RWPE1 (cell line): ENCODE measurements at places on chromosomes 1 and 21.

GRCh38 chr1:110087812-110088738 lies 17.6 kb upstream of the ALX3 start:
- peak; percentile 72 for DNase-seq

DNA sequence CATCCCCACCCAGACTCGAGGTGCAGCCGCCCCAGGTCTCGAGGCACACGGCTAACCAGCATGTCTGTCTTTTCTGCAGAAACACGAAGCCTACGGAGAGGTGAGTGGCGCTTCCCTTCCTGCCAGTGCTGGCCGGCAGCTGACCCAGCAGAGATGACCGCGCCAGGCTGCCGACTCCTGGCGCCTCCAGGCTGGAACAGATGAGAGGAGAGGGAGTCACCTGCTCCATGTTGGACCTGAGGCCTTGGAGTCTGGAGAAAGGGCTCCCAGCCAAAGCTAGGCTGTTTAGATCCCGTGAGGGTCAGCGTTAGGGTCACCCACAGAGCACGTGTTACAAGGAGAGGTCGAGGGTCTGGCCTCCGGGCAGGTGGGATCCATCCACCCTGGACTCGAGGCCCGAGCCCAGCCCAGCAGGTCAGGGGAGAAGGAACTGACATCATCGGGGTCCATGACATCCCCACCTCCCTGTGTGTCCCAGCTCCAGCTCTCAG lies 14.9 kb downstream of the COL6A2 start:
- DNase-seq: no peak

DNA sequence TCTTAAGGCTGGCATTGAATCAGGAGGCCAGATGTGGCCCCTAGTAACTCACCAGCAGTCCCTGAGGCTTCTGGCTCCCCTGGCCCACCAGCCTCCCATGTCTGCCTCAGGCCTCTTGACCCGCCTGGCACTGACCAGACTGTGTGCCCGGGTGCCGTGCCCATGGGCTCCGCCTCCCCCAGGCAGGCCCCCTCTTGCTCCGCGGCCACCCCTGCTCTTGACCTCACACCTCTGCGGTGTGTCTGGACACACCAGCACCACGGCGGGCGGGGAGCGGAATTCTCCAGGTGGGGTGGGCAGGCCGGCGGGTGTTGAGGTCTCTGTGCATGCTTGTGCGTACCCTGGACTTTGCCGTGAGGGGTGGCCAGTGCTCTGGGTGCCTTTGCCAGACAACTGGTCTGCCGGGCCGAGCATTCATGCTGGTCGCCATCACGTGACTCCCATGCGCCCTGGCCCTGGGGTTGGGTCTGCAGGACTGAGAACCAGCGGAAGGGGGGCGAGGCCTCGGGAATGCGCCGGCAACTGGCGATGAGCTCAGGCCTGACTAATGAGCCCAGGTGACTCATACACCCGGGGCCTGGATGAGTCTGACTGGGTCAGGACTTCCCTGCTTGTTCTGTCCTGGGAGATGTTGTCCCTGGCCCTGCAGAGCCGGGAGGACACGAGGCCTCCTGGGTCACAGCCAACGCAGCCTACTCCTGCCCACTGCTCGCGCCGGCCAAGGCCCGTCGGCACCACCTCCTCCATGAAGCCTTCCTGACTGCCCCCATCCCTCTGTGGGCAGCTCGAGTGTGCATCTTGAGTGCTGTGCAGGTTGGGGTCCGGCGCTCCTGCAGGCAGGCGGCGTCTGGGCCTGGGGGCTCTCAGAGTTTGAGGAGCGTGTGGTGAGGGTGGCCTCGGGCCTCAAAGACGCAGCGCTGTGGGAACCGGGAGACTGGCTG lies 22.6 kb downstream of the COL18A1 start:
- DNase-seq: peak; percentile 95

- DNase-seq: no peak
These were observed 11.8 kb upstream of the S100A10 start for GRCh38 chr1:152005360-152005912.

GRCh38 chr1:177333936-177334595 lies 163.3 kb downstream of the BRINP2 start:
- no peak for DNase-seq

GRCh38 chr21:34987501-34988072 lies 61.5 kb downstream of the RUNX1 start:
- no peak for DNase-seq
